ENCODE measurements at places on chromosomes 3 and 15.

- DNase-seq, result no peak
Observed at GRCh38 chr3:140529558-140529957, 148.3 kb upstream of the TRIM42 start.

DNA sequence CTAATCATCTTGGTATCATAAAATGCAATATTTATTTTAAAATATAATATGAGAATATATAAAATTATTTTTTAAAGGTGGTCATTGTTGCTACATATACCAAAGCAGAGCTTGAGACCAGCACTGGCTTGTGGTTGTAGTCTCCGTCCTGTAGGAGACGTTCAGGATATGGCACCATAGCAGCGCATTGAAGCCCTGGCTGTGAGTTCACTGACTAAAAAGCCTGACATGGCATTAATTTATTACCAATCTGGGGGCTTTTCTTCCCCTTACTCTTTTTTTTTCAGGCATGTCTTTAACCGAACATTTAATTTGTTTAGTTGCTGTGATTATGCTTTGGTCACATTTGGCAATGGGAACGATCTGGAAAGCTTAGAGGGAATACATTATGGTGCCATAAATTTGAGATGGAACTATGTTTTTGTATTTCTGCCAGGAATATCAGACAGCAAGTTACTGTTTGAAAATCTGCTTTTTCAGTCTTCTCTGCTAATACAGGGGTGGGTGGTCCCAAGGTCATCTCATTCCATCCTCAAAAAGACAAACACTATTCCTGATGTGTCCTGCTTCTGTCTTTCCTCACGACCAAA is 108.5 kb downstream of the ZIC4 start:
- DNase-seq, result no peak

DNA sequence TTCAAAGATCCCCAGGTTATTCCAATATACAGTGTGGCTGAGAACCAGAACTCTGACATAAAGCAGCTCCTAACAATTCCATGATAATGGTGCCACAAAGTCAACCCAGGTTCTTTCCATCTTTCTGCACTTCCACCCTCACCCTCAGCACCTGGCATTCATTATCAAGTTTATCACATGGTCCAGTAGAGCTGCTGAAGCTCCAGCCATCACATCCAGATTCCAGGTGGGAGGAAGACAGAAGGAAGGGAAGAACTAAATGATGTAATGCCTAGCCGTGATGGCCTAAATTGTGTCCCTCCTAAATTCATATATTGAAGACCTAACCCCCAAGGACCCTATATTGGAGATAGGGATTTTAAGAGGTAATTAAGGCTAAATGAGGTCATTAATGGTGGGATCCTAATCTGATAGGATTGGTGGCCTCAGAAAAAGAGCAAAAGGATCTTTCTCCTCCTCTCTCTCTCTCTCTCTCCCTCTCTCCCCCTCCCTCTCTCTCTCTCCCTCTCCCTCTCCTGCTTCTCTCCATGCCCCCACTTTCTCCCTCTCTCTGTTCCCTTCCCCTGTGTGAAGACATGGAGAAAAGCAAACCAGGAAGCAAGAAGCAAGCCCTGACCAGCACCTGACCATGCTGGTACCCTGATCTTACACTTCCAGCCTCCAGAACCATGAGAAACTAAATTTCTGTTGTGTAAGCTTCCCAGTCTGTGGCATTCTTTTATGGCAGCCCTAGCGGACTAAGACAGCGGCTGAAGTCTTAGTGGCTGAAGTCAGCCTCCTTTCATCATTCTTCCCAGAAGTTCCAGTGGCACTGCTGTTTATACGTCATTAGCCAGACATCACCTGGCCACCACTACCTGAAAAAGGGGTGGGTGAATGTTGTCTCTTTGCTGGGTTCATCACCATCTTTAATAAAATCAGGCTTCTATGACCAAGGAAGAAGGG is 369.7 kb upstream of the PROK2 start:
- DNase-seq, result no peak

DNA sequence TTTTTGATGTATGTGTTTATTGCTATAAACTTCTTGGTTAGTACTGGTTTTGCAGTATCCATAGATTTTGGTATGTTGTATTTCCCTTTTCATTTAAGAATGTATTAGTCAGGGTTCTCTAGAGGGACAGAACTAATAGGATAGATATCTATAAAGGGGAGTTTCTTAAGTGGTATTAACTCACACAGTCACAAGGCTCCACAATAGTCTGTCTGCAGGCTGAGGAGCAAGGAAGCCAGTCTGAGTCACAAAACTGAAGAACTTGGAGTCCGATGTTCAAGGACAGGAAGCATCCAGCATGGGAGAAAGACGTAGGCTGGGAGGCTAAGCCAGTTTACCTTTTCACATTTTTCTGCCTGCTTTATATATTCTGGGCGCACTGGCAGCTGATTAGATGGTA is 8.4 kb downstream of the ARL6 start:
- no peak for DNase-seq

GRCh38 chr15:60871152-60871551 is 357.9 kb downstream of the RORA start:
- no peak for DNase-seq

- DNase-seq, result no peak
Observed at GRCh38 chr3:155244699-155245098, 48.8 kb downstream of the STRIT1 start.

DNA sequence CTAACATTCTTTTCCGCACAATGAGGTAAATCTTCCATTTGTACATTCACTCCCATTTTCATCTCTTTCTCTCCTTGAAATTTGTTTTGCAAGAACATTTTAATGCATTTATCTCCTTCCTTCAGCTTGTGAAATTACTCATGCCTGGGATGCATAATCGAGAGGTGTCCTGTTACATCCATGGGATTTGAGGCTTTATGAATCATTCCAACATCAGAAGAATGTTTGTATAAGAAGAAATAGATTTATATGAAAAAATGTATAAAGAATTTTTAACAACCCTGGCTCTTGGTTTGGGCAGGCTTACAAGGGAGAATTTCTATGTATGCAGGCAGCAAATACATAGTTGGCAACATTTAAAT is 93.2 kb upstream of the MBNL1 start:
- no peak for DNase-seq

- no peak for DNase-seq
Observed at GRCh38 chr3:66738625-66739365, 238.0 kb upstream of the LRIG1 start.

DNA sequence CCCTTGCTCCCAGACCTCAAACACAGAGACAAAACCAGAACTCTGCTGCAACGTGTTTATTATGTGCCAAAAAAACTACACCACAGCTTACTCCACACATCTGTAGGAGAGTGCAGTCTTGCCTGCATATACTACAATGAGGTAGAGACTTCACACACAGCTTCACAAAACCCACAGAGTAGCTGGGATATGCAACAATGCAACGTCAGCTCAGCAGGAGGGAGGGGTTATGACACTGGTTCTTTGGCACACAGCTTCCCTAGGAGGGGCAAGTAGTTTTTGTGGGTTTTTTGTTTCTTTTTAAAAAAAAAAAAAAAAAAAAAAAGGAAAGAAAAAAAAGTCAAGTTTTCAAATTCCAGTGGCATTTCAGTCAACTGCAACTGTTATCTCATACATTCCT is 2.9 kb upstream of the RPS17 start:
- no peak for DNase-seq

GRCh38 chr15:39200586-39200985 is 380.3 kb upstream of the THBS1 start:
- DNase-seq, result no peak

DNA sequence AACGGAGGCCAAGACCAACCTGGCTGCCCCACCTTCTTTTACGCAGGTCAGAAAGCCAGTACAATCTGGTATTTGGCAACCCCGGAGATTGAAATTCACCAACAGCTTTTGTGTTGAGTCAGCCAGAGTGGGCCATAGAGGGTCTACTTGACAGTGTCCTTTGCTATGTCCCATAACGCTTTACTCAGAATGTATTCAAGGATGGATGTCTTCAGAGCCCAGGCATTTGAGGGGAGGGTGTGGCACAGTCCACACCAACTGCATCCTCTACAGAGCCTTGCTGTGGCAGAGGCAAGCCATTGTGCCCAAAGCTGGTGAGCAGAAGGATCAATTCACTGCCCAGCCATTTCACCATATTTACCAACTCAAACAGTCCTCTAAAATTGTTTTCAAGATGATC is 18.4 kb downstream of the PLA1A start:
- no peak for DNase-seq

DNA sequence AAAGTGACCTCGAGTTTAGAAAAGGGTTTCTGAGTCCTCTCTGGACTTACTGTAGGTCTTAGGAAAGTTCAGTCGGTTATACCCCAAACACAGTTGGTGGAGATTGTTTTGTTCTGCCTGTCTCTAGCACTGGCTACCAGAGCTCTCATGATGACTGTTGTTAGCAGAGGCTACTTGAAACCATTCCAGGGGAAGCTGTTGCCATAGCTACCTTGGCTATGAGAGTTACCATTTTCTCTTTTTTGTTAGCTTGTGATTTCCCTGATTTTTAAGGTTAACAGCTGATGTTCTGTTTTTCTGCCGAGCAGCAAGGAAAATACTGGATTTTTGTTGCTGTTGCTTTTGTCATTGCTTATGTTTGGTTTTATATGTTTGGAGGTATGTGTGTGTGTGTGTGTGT is 26.7 kb downstream of the ABHD2 start:
- DNase-seq, result no peak

DNA sequence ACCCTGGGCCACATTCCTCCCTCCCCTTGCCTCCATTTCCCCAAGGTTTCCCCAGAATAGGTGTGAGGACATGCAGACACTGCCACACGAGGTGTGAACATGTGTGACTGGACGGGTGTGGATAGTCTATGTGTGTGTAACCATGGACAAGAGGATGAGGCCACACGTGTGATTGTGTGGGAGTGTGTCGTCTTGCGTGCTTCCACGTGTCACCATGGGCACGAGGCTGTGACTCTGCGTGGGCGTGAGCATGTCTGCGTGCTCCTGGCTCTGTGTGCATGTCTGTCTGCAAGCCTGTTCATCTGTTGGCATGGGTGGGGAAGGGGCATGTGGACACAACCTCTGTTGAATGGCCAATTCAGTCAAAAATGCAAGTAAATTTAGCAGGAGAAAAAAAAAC is 6.2 kb upstream of the MYL3 start:
- DNase-seq, result no peak

DNA sequence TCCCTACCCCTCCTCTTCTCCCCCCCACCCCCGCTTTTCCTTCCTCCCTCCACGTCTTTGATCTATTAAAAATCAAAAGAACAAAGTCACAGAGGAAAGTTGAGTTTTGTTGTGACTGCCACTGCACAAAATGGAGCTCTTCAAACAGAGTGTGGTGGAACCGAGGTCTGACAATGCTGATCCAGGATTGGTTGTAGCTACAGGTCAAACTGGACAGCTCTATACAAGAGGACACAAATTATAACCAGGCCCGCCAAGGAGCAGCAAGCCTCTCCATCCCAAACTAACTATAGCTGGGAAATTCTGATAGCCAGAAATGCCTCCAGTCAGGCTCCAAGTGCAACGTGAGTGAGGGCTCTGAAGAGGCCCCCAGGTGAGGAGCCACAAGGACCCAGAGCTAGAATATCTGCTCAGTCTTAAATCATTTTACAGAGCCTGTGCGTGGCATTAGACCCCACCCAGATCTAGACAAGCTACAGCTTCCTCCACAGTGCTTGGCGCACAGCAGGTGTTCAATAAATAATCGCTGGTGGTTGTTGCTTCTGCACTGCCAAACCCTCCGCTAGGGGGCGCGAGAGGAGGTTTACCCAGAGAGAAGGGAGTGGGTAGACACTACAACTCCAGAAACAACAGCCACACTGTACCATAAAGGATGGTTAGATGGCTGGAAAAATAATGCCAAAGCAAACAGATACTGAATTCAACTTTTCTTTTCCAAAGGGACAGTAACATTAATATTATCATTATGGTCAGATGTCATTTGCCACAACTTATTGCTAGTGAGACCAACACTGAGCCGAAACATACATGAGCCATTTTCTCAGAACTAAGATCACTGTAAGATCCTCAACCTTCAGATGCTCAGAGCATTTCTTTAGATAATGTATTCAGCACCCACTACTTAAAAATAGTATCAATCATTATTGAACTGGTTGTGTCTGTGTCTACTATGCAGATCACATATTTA is 44.6 kb downstream of the ZIC4 start:
- no peak for DNase-seq

DNA sequence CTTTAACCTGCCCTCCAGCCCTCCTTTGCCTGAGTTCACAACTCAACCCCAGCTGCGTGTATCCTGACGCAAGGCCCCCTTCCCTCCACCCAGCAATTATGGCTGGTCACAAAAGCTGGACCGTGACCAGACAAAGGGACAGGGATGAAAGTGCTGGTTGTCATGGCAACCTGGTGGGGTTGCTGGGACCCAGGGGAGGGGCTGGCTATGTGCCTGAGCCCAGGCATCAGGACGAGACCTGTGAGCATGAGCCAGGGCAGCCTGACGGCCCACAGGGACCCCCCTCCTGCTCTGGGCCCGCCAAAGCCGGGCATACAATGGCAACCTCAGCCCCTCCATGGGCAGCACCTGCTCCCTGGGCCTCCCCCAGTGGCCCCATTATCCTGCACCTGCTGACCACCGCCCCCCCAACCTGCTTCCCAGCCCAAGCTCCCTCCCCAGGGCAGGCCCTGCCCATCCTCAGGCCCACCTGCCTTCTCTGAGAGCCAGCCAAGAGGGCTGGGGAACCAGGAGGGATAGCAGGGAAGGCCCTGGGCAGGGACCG is 4.5 kb upstream of the DNAH1 start:
- DNase-seq, result no peak

DNA sequence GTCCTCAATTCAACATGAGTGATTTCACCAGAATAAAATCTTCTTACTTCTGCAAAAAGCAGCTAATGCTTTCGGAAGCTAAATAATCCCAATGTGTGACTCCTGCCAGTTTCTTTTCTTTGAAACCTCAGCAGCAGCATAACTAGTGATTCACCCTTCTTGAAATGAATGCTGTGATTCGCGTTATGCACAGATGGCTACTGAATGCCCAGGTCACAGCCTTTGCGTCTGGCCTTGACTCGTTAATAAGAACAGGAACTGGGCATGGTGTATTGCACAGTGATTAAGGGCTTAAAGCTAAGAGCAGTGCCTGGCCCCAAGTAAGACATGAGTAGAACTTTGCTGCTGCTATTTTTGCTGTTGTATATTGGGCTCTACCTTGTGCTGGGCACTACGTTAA is 19.0 kb downstream of the CGNL1 start:
- no peak for DNase-seq

DNA sequence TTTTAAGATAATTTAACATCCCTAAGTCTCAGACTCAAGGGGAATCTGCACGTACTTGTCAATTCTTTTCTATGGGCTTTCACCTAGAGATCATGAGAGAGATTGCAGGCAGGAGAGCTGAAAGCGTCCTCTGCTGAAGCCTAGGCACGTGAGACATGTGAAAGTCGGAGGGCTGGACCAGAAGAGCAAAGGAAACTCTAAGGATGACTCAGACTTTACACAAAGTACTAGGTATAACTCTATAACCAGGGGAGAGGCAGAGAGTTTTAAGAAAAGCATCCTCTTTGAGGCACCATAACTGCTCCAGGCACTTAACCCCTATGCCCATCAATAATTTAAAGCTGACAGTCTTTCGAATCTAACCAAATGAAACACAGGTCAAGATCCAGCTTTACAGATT is 436.6 kb downstream of the VGLL3 start:
- no peak for DNase-seq

GRCh38 chr3:158420654-158421396 is 150.2 kb upstream of the MLF1 start:
- no peak for DNase-seq

GRCh38 chr15:63169788-63170187 is 12.5 kb upstream of the RPS27L start:
- DNase-seq, result no peak

Measured in CD4-positive, alpha-beta T cell treated with Interleukin-6 at 100 ng/mL for 8 hours (primary cell).